Astrocyte (in vitro differentiated cells and primary cell): ENCODE measurements at places on chromosomes 7 and 10.
A peak's percentile ranks its signal among the peaks of the same experiment; 100 is the strongest.

DNA sequence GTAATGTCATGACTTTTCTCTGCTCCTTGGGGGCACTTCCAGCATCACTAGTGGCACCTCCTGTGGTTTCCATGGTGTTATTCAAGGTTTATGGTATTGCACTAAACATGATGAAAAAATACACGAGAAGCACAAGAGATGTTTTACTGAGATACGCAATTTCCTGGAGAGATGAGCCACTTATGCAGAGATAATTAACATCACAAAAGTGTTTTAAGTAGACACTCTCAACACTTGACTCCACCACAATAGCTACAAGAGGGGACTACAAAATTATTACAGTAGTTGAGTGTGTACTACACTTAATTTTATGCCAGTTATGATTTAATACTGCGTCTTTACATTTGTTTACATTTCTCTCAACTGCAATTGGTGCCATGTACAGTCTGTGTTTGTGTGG is 906.7 kb downstream of the DNAJB9 start:
- no peak for DNase-seq

GRCh38 chr7:46600340-46600739 is 679.3 kb upstream of the IGFBP3 start:
- DNase-seq = no peak

- no peak for DNase-seq
Observed at GRCh38 chr10:89206402-89207180, 526 bp downstream of the CH25H start.

DNA sequence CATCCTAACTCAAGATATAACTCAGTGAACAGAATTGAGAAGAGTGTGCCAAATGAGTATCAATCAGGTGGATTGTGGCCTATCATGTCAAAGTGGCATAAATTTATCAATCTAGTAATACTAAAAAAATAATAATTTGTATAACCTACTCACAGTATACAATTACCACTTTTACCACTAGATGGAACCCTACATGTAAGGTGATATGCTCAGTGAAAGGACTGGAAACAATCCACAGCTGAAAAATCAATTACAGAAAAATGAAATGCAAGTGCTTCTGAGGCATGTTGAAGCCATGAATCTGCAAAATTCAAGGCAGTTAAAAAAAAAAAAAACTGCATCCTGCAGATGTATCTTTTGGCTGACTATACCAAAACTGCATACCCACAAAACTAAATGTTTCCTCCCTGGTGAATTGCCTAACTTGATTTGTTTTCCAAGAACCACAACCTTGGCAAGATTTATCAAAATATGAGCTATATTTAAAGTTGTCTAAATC is 13.9 kb downstream of the ARHGAP19 start:
- DNase-seq = peak; percentile 82
